RKO (cell line): ENCODE measurements at places on chromosomes 6 and 20.

GRCh38 chr6:68328156-68328555, 306.9 kb upstream of the ADGRB3 start:
- DNase-seq = no peak

DNA sequence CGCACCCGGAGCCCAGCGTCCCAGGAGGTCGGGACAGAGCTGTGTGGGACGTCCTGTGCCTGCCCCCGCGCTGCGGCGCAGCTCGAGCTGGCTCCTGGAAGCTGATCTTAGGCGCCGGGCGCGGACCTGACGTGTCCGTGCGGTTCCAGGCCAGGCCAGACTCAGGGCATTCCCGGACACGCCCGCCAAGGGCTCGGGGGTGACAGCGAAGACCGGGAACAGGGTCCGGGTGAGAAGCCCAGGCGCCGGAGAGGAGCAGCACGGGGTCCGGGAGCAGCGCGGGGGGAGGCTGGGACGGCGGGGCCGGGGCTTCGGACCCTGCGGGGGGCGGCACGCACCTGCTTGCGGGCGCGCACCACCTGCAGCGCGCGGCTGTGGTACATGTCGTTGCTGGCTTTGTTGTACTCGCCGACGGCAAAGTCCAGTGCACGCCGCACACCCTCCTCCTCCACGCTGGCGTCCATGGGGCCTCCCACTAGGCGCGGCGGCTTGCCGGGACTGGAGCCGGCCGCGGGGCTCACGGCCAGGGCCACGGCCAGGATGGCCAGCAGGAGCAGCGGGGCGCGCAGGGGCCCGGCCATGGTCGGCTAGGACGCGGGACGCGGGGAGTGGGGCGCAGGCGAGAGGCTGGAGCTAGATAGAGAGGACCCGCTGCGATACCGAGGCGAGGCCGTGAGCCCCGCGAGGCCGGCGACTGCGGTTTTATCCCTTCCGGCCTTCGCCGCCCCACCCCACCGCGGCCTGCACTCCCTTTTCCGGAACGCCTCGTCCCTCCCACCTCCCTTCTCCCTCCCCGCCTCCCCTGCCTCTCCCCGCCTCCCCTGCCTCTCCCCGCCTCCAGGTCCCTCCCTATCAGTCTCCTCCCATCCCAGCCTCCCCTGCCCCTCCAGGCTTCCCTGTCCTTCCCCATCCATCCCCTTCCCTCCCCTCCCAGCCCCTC, at the start of gene CST3:
Gene CST3, minus strand, starts transcription at position 674 of the 940 bp plus-strand sequence. Its CDS starts 93 bp downstream, at position 581.
- peak; percentile 89 for DNase-seq

DNA sequence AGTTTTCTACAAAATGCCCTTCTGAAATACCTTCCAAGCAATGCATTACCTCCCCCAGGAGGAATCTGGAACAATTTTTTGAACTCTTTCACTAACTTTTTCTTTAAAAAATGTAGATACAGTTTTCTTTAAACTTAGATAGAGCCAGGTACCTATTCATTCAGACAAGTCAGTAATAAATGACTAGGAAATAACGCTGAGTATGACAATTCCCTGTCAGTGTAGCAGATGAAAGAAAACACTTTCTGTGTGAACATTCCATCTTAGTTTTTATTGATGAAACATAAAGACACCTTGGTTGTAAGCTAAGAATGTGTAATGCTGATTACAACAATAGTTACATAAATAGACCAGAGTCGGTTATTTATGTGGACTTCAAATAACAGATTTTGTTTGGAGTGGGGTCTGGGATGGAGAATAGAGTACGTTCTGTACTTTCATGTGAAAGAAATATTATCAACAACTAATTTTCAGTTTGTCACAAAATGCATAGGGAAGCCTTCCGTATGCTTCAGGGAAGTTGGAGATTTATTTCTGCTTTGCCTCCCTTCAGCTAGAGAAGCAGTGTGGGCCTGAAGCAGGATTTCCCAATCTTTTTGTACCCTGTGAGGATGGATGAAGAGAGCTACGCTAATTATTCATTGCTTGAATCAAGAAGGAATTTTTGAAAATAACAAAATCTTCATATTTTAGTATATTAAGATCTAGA, 19.2 kb upstream of the QKI start:
- no peak for DNase-seq

DNA sequence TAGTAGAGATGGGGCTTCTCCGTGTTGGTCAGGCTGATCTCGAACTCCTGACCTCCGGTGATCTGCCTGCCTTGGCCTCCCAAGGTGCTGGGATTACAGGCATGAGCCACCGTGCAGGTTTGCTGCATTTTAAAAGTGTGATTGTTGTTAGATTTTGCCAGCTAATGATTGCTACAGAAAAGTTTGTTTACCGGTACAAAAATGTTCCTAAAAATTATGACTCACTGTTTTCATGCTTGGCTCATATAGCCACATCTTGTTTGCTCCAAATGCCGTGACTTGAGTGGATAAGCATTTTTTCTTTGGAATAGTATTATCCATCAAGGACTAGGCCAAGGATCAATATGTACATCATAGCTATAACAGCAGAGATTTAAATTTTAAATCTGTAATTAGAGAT, 24.3 kb downstream of the LRRN4 start:
- no peak for DNase-seq

- DNase-seq = no peak
Observed at GRCh38 chr6:45416700-45417099, 39.0 kb upstream of the SUPT3H start.

- no peak for DNase-seq
Observed at GRCh38 chr20:61878478-61879302, 187.0 kb downstream of the TAF4 start.

DNA sequence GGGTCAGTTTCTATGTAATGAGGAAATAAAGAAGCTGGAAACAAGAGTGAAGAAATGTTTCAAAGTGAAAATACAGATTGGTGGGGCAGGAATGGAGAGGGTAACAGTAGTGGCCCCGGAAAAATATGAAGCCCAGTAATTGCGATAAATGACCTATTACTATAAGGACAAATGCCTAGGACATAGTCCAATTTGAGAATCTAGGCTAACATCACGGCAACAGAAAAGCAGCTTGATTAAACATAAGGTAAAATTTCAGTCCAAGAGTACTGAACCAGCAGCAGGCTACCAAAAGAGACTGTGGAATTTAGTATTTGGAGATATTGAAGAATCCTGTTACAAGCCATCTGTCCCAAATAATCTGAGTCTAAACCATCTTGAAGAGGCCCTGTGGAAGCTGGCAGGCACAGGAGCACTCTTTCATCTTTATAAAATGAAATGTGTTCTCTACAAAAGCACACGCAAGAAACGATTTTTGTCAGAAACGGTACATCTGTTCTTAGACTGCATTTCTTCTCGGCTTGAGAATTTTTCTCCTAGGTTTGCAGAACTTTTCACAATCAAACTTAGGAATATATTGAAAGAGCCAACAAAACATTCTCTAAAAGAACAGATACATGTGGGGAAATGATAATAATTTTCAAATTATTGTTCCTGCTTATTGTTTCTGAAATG, 49.3 kb downstream of the ELOVL5 start:
- DNase-seq = no peak

DNA sequence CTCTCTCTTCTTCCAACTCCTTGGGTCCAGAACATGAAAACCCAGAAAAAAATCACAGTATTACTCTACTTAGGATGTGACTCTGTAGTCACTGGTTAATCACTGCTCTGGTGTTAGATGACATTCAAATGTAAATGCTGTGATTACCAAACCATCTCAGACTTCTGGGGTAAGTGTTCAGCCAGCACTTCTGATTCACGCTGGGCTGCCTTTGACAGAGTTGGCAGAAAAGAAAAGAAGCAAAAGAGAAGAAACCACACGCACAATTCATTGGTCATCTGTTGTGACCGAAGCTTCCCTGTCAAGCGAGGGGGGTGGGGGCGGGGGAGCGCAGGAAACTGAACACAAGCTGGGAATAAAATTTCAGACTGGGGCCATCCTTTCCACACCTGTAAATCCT, 82.7 kb downstream of the PSMG4 start:
- no peak for DNase-seq

GRCh38 chr6:47473791-47474346, 3.7 kb upstream of the CD2AP start:
- DNase-seq = peak; percentile 83

GRCh38 chr6:28794175-28795002, 129.4 kb downstream of the TRIM27 start:
- DNase-seq = peak; percentile 92

DNA sequence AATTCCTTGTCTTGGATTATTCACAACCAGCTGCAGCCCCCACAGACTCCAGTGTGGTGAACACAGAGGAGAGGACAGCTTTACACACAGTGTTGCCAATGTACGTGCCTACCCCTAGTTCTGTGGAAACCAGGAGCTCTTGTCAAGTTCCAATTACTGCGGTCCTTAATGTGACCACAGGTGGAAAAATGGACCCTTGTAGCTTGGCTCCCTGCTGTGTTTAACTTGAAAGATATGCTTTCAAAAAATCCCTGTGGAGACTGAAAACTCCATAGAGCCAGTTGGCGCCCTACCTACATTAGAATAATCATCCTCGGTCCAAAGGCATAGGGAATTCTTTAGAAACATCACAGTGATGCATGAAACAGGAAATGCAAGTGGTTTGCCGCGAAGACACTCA, 118.3 kb upstream of the SLC22A23 start:
- DNase-seq = no peak

DNA sequence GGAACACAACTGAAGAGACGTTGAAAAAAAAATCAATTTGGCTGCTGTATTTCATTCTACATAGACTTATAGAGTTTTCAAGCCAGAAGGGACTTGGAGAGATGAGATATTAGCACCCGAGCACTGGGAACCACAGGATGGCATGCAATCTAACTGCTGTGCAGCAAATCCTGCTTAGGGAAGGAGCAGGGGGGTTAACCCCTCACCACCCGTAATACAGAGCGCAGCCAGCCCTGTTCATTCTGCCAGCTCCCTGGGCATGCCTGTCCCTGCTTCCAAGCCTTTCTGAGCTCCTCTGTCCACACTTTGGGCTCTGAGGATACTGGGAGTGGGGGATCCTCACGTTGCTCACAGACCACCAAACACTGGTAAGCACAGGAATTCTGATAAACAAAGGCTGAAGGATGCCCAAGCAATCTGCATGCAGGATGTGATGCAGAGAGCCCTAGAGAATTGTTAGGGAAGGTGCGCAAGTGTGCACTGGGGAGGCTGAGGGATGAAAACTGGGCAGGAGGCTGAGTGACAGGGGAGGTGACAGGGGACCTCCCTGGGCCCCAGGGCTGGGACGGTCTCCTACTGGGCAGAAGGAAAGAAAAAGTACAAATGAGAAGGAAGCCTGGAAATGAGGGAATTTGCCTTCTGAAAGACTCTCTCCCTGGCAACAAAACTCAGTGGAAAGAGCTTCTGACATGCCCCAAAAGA, 34.0 kb downstream of the CPNE5 start:
- no peak for DNase-seq

- DNase-seq = no peak
Observed at GRCh38 chr6:137045222-137045789, 541 bp upstream of the IL20RA start.

GRCh38 chr6:89311853-89312531, 3.1 kb downstream of the GABRR2 start:
- no peak for DNase-seq

DNA sequence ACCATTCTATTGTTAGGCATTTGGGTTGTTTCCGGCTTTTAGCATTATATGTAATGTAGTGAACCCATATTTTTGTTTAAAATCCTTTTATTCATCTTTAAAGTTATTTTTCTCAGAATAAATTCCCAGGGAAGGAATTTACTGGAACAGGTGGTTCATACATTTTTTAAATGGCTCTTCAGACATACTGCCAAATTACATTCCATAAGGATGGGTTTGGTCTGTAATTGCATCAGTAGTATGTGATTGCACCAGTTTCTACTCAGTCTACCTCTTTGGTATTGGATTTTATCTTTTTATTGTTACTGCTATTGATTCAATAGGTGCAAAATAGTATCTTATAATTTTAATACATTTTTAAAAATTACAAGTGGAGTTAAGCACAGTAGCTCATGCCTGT, 27.2 kb downstream of the BRPF3 start:
- no peak for DNase-seq

DNA sequence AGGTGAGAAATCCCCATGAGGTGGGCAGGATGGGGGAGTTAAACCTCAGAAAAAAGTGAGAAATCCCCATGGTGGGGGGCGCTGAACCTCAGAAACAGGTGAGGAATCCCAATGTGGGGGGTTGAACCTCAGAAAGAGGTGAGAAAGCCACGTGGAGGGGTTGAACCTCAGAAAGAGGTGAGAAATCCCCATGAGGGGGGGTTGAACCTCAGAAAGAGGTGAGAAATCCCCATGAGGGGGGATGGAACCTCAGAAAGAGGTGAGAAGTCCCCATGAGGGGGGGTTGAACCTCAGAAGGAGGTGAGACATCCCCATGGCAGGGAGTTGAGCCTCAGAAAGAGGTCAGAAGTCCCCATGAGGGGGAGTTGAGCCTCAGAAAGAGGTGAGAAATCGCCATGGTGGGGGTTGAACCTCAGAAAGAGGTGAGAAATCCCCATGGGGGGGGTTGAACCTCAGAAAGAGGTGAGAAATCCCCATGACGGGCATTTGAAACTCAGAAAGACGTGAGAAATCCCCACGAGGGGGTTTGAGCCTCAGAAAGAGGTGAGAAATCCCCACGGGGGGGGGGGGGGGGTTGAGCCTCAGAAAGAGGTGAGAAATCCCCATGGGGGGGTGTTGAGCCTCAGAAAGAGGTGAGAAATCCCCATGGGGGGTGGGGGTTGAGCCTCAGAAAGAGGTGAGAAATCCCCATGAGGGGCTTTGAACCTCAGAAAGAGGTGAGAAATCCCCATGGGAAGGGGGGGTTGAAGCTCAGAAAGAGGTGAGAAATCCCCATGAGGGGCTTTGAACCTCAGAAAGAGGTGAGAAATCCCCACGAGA, 14.3 kb upstream of the GOPC start:
- DNase-seq = no peak

DNA sequence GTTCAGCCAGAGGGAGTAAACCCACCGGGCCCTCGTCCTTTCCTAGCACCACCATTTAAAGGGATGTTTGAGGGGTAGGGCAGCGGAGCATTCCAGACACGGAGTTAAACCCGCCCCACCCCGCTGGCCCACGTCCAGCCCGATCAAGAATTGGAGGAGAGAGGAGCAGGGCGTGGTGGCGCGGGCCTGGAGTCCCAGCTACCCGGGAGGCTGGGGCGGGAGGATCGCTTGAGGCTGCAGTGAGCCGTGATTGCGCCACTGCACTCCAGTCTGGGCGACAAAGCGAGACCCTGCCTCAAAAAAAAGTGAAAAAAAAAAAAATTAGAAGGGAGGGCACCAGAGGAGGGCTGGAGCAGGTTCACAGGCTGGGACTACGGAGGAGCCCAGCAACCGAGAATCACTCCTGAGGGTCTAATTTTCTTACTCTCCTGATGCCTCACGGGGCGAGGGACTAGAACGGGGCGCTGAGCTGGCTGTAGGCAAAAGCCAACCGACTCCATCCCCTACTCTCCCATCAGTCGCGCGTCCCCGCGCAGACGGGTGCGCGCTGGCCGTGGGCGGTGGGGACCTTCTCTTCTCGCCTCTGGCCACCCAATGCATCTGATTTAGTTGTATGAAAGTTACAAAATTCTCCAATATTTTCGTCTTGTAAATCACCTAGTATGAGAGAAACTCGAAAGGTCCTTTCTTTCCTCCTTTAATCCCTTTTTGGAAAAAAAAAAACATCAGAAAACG, 6.1 kb upstream of the HSPA1B start:
- DNase-seq = peak; percentile 67

- no peak for DNase-seq
Observed at GRCh38 chr6:2719093-2719455, 31.6 kb downstream of the MYLK4 start.

- no peak for DNase-seq
Observed at GRCh38 chr6:40425192-40425919, 161.8 kb downstream of the LRFN2 start.

- DNase-seq = no peak
Observed at GRCh38 chr6:78916411-78916810, 49.1 kb downstream of the IRAK1BP1 start.
